Left hindlimb (tissue), 1 donor: ENCODE measurements at places on chromosomes 12 and 14.

- DNase-seq = no peak
Observed at GRCh38 chr12:84998341-84998740, 37.7 kb downstream of the TSPAN19 start.

GRCh38 chr14:81454572-81455218 lies 54.6 kb upstream of the STON2 start:
- no peak for DNase-seq

DNA sequence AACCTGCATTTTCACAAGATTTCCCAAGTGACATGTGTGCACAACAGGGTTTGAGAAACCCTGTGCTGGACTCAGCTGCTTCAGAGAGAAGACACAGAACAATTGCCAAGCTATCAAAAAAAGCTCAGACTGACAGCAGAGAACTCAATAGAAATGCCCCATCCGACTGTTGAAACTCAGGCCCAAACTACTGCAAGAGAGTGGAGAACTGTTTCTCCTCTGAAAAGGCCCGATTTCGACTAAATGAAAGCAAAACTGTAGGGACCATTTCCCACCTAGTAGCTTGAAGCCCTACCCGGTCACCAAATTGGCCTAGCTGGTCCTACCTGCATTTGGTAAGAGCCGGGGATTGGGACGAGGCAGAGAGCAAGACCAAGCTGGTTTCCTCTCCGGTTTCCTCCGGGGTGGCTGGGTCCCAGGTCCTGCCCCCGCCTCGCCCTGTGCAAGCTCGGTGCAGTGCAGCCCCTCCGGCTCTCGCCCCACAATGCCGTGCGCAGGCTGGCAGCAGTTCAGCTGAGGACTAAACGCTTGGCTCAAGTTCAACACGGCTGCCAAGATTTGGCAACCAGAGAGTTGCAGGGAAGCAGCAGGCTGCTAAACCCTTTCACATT lies 1180.6 kb downstream of the VRK1 start:
- peak; percentile 85 for DNase-seq

DNA sequence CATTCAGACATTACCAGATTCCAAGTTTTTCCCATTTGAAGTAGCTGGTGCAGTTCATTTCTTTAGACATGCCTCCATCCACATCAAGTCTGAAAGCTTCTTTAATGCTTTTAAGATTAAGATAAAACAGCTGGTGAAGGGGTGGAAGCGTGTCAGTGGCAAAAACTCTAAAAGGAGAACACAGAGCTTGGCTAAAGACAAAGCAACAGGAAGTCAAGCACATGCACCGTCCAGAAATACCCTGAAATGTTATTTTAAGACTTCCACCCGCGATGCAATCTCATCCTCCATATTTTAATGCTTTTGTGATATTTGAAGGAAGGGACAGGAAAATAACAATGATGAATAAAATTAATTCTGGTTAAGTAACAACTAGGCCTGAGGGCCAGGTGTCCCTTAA lies 31.8 kb downstream of the PPM1H start:
- DNase-seq = no peak

GRCh38 chr12:114025935-114026334 lies 59.8 kb upstream of the RBM19 start:
- no peak for DNase-seq

DNA sequence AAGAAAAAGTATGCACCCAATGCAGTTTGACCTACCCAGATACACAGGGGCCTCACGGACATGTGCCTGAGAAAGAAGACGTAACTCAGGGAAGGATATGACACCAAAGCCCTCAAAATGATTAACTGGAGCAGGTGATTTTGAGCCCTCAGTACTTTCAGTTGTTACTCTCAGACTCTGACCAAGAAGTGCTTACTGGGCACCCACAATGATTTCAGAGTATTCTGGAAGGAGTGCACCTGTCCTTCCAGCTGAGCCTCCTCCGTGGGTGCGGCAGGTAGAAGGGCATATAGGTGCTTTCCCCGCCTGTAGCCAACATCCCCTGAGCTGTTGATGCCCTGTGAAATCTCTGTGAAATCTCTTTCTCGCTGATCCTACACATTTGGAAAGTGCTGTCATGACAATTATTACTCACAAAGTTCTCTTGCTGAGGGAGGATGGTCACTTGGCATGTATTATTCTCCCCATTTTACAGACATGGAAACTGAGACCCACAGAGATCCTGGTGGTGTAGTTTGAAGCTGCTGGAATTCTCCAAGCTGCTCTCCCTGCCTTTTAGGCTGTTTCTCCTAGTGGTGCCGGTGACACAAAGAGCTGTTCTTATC lies 154.3 kb upstream of the CCND2 start:
- DNase-seq = no peak

DNA sequence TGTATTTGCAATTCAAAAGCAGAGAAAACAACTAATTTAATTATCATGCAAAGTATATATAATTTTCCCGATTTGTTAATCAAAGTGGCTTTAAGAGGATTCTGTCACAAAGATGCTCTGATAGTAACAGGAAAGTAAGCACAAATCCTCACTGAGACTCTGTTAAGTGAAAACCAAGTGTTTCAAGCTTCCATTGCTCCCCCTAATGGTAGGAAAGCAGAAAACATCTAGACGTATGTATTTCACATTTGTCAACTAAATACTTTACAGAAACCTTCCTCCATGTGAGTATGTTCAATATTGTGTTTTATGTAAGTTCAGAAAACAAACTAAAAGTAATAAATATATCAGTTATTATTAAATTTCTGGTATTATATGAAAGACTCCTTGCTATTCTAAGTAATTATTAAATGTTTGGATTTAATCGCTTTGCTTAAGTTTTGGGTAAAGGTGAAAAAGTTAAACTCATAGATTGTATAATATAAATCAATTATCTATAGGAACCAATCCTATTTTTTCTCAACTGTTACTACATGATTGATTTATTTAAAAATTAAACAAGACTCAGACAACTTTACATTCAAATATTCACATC lies 1.5 kb upstream of the NTS start:
- DNase-seq = no peak
